Effector memory CD4-positive, alpha-beta T cell (primary cell): ENCODE measurements at places on chromosomes 1 and 21.

DNA sequence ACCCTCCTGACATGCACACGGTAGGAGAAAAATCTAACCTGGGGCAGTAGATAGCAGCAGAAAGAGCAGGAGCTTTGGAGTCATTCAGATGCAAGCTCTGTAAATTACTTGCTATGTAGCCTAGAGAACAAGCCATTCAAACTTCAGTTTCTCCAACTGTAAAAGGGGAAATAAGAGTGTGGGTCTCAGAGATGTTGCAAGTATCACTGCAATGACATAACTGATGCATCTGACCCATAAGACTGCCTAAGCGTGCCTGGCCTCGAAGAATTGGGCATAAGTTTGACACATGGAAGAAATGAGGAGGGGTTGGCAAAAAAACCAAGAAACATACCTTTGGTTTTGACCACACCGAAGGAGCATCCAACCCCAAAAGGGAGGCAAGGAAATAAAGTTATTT, 5.2 kb downstream of the AK2 start:
- DNase-seq, result no peak

- no peak for DNase-seq
Observed at GRCh38 chr1:75132242-75132811, 1.9 kb upstream of the LHX8 start.

DNA sequence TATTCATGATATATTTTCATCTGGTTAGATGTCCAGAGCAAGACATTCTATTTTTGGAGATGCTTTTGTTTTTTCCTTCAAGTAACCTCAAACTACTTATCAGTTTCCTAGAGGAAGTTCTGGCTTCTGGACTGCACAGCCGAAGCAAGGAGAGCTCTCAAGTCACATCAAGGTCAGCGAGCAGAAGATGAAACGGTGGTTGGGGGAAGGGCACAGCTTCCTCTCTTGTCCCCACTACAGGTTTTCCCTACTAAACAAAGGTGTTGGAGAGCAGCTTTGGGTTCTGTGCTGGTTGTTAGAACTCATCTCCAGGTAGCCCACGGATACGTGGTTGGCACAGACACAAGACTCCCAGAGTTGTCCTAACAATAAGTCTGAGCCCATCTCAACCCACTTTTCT, 5.1 kb upstream of the PLEKHO1 start:
- no peak for DNase-seq

- DNase-seq, result no peak
Observed at GRCh38 chr1:20700636-20701215, 17.1 kb downstream of the KIF17 start.

DNA sequence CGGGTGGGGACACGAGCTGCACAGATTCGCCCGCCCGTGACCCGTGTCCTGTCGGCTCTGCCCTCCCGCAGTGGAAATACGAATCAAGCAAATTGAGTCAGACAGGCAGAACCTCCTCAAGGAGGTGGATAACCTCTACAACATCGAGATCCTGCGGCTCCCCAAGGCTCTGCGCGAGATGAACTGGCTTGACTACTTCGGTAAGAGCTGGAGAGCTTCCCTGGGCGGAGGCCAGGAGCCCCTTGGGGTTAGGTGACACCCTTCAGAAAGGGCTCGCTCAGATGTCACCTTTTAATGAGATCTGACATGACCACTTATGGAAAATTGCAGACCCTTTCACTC, 489 bp downstream of the CDCA8 start:
- no peak for DNase-seq

- DNase-seq, result no peak
Observed at GRCh38 chr21:44019568-44019958, 7.5 kb downstream of the TRAPPC10 start.

GRCh38 chr1:92980732-92981647, 19.7 kb upstream of the DIPK1A start:
- peak; percentile 36 for DNase-seq

- DNase-seq, result no peak
Observed at GRCh38 chr1:82948386-82948785, 1050.5 kb downstream of the TTLL7 start.

DNA sequence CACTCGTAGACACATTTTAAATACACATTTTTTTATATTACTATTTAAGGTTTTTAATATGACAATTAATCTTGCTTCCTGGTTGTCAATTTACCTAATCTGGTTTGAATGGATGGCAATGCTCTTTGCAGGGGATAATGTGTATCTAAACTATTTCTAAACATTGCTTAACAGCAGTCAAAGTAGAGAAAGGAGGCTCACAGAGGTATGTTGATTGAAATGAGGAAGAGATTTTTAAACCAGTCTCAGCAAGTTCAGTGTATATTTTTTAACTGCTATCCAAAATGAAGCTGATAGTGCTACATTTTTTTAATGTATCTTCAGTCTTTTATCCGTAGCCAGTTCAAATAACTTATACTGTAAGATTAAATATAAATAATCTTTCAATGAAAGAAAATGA, 17.4 kb downstream of the FMO1 start:
- DNase-seq, result no peak

GRCh38 chr1:248914796-248915381, 8.9 kb downstream of the PGBD2 start:
- no peak for DNase-seq

- DNase-seq, result no peak
Observed at GRCh38 chr1:197342044-197342565, 74.1 kb downstream of the CRB1 start.

- no peak for DNase-seq
Observed at GRCh38 chr1:23026568-23026967, 7.3 kb downstream of the KDM1A start.

GRCh38 chr1:65343286-65343685, 33.9 kb downstream of the DNAJC6 start:
- no peak for DNase-seq

DNA sequence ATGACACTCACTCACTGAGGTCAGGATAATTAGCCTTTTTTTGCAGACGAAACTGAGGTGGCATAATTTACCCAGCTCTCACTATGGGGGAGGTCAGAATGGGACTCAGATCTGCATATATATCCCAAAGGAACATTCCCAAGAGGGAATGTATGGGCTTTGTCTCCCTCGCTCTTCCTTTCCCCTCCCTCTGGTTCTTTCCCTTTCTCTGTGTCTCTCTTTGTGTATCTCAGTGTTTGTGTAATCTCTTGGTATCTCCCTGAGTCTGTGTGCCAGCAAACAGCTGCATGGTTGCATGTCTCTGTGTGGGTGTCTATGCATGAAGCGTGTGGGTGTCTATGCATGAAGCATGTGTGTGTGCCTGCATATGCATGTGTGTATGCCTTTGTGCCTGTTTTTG, 4.7 kb downstream of the TMEM39B start:
- no peak for DNase-seq
